ENCODE measurements at places on chromosomes 1 and 21. TPM values are rescaled to one million over a fixed set of nuclear protein-coding genes. Genes with fewer than 3 reads are reported as not detected.

SPRR3 gene
- not detected for polyA plus RNA-seq

- DNase-seq = no peak
Measured at GRCh38 chr1:227330279-227331076, 12.2 kb upstream of the CDC42BPA start.

GRCh38 chr1:7902478-7903085 lies 38.1 kb downstream of the TNFRSF9 start:
- DNase-seq = peak; percentile 48

- no peak for DNase-seq
Measured at GRCh38 chr1:236495467-236496112, 28.2 kb upstream of the LGALS8 start.

SPRR2F gene
- polyA plus RNA-seq = 1.3 TPM

KIF26B gene
- 3.9 TPM for polyA plus RNA-seq

DNA sequence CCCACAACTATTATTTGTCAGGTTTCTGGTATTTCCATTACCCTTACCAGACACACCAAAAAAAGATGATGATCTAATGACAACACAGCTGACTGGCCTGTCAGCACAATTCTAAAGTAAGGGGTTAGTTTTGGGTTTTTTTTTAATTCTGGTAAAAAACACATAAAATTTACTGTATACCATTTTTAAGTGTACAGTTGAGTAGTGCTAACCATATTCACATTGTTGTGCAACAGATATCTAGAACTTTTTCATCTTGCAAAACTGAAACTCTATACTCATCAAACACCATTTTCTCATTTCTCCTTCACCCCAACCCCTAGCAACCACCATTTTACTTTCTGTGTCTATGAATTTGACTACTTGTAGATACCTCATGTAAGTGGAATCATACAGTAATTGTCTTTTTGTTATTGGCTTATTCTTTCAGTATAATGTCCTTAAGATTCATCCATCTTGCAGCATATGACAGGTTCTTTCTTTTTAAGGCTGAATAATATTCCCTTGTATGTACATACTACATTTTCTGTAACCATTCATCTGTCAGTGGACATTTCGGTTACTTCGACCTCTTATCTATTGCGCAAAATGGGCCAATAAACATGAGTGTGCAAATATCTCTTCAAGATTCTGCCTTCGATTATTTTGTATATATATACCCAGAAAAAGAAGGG lies 29.8 kb downstream of the ARNT start:
- DNase-seq = no peak
